ENCODE measurements at places on chromosomes 3 and 15.

- DNase-seq = peak; percentile 48
Measured at GRCh38 chr15:39165020-39165706, 415.7 kb upstream of the THBS1 start.

DNA sequence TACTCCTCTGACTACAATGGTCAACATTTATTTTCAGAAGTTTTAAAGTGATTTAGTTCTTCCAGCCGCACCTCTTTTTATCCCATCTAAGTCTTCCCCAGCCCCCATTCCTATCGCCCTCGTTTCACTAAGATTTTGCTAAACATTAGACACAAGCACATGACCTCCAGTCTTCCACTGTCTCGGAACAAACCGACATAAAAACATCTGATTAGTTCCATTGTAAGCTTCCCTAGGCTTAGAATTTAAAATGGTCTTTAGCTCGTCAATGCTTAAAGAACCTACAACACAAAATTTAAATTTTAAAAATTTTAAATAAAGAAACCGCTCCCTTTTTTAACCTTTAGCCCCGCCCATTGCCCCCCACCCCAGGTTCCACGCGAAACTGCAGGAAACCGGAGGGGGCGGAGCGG, 284 bp upstream of the TSC22D2 start:
- peak; percentile 82 for DNase-seq

DNA sequence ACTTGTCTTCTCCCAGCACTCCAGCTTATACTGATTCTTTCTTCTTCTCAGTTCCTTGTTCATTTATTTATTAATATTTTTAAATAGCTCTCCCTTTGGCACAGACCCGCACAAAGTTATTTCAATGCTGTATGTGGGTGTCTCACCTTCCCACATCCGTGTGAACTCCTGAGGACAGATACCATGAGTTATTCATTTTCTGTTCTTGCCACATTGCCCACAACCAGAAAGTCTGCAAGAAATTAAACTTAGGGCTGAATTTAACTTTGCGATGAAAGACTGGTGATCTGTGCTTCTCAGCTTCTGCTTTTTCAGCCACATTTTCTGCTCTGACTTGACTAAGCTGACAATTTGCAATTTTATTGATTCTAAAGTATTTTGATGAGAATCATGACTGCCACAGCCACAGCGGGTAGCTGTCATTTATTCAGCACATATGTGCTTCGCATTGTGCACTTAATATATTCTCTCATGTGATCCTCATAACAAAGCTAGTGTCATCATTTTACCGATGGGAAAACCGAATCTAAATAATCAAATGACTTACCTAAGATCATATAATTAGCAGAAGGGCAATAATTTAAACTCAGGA, 569.8 kb downstream of the EDEM1 start:
- DNase-seq = no peak

DNA sequence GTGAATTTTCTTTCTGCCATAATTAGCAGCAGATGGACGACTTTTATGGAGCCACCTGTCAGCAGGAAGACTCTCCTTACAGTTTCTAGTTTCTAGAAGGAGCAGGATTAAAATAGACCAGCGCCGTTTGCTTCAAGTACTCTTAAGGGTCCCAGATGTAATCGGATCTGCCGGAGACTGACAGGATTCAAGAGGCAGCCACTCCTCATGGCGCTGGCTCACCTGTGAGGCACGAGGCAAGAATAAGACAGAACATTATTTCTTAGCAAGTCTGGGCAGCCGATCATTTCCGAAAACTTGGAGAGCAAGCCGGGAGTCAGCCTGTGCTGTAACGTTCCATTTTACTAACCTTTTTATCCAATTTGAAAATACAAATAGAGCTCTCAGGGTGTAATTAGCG, 410.4 kb upstream of the RORA start:
- DNase-seq = no peak

DNA sequence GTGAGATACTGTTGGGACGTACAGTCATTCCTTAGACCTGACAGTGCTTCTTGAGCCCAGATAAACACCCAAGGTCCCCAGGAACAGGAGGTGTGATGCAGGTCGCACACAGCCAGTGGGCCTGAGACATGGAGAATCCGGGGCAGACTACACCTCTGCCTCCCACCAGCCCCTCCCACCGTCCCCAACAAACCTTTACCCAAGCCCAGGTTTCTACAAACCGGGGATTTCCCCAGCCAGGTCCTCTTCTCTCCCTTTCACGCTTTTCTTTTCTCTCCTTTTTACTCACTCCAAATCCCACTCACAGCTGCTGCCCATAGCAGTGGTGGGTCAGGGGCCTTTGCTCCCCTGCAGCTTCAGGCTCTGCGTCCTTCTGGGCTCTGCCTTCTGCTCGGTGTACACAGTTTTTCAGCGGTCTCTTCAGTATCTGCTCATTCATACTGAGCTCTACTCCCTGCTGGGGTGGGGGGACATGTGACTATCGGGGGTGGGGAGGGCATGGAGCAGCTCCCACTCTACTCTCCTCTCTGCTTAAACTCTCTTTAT, 4.8 kb upstream of the PCSK6 start:
- no peak for DNase-seq

- no peak for DNase-seq
Measured at GRCh38 chr3:181683563-181683962, 28.2 kb upstream of the SOX2 start.

DNA sequence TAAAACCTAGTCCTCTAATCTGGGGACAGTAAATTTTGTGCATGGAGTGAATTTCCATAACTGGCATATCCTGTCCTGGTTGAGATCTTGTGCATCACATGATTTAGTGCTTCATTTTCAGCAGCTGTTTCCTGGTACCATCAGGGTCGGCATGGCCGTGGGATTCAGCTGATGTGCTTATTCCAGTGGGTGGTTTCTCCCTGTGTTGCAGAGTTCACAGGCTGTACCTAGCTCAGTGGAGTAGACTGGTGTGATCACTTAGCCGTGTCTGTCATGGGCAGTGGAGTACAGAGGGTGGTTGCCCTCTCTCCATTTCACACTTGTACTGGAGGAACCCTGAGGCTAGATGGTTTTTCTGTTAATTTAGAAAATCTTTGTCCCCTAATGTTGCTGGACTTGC, 228.5 kb downstream of the PTPRG start:
- no peak for DNase-seq

- DNase-seq = no peak
Measured at GRCh38 chr3:155991212-155991611, 120.8 kb downstream of the GMPS start.

DNA sequence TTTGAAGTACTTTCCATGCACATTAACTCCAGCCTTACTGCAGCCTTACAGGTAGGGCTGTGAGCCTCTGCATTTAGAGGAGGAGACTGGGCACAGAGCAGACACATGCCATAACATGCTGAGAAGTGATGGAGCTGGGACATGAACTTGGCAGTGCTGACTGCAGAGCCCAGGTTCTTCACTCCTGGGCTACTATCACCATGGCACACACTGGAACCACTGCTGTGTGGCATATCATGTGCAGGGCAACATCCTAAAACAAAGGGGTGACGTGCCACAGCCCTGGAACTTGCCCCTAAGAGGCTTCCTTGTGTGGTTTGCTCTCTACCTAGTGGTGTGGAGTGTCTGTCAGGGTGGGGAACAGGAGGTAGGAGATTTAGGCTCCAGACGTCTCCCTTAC, 25.4 kb downstream of the EHD4 start:
- DNase-seq = no peak

DNA sequence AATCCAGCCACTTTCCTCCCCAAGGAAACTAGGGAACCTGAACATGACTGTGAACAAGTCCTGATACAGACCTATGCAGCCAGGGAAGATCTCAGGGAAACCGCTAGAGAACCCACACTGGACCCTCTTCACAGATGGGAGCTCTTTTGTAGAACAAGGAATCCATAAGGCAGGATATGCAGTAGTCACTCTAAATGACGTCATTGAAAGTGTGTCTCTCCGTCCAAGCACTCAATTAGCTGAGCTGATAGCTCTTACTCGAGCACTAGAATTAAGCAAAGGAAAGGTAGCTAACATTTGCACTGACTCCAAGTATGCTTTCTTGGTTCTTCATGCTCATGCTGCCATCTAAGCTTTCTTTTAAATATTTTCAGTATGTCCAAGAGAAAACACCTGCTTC, 10.0 kb upstream of the SMCO1 start:
- no peak for DNase-seq

- DNase-seq = peak; percentile 79
Measured at GRCh38 chr3:172391592-172392302, 56.5 kb downstream of the GHSR start.

- DNase-seq = no peak
Measured at GRCh38 chr3:173467501-173467900, 70.0 kb downstream of the NLGN1 start.

GRCh38 chr15:50735156-50735555, 30.4 kb downstream of the SPPL2A start:
- no peak for DNase-seq

GRCh38 chr15:87487484-87487883, 769.1 kb downstream of the NTRK3 start:
- DNase-seq = no peak

DNA sequence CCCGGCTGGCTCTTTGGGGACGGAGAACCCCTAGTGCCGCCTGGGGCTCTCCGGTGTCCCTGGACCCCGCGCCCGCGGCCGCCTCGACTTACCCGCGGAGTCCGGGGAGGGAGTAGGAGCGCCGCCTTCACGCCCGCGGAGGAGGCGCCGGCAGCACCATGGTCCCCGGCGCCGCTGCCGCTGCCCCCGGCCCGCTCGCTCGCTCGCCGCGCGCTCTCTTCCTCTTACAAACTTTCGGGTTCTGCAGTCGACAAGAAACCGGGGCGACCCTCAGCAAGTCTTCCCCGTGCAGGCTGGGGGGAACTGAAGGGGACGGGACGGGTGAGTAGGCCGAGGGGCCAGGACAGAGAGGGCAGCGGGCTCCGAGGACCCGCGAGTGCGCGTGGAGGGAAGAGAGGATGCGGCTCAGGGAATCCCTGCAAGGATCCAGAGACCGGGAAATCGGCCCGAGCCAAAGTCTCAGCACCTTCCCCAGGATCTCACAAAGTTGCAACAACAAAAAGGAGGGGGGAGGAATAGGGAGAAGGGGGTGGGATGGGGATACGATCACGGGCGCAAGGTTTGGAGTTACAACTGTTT, 2.0 kb downstream of the FOXP1 start:
- DNase-seq = peak; percentile 38

DNA sequence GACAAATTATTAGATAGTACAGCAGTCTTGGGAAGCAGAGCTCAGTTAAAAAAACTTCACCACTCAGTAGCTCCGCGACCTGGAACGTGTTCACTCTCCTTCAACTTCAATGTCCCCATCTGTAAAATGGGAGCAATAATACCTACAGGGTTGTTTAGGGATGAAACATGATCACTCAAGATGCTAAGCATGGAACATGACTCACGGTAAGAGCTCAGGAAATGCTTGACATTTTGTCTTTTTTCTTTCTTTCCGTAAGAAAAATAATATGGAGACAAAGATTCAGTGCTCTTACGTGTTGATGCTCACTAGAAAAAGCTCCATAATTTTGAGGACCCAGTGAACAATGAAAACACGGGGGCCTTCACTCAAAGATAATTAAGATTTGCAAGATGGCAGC, 606.7 kb upstream of the MDFIC2 start:
- DNase-seq = peak; percentile 62

DNA sequence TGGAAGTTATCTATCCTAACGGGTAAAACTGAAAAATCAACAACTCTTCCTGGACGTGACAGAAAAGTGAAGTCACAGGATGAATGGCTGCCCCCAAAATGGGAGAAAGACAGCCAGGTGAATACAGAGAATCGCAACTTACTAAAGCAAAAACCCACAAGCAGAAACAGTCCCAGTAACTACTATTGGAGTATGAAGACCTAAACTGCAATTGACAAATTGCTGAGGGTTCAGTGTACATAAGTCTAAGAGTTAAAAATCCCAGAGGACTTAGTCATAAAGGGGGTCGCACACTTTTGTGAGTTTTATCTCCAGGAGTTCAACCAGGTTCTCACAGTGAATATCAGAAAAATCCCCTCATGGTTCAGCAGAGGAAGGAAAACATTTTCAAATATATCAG, 56.8 kb upstream of the IMPG2 start:
- DNase-seq = no peak

DNA sequence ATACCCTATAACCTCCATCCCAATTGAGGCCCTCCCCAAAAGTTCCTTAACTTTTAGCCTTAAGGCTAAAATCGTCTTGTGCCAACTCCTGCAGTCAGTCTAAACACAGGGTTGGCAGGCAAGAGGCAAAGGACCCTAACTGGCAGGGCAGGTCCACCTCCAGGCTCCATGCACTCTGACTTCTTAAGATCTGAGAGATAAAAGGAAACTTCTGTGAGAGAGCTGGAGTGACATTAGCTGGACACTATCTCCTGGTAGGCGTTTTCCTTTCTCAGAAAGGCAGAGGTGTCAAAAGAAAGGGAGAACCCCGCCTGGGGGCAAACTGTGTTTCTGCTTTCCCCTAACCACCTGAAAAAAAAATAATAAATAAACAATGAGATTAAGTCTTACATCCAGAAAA, 3.6 kb downstream of the CHSY1 start:
- no peak for DNase-seq

DNA sequence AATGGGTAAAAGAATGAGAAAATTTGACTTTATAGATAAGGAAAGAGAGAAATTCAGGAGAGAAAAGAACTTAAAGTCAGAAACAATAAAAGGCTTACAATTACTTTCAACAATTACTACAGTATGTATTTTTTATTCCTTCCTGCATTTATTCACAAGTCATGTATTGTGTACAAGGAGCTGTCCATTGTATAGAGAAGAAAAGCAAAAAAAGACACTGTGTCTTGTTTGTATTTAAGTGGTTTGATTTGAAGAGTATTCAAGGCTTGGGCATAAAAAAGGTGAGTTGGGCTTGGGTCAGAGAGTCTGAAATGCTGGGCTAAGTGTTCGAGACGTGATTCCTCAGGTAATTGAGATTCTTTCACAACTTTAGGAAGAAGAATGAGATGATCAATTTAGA, 394.2 kb upstream of the ROBO2 start:
- DNase-seq = no peak

GRCh38 chr3:5376761-5377160, 189.3 kb downstream of the EDEM1 start:
- DNase-seq = no peak

DNA sequence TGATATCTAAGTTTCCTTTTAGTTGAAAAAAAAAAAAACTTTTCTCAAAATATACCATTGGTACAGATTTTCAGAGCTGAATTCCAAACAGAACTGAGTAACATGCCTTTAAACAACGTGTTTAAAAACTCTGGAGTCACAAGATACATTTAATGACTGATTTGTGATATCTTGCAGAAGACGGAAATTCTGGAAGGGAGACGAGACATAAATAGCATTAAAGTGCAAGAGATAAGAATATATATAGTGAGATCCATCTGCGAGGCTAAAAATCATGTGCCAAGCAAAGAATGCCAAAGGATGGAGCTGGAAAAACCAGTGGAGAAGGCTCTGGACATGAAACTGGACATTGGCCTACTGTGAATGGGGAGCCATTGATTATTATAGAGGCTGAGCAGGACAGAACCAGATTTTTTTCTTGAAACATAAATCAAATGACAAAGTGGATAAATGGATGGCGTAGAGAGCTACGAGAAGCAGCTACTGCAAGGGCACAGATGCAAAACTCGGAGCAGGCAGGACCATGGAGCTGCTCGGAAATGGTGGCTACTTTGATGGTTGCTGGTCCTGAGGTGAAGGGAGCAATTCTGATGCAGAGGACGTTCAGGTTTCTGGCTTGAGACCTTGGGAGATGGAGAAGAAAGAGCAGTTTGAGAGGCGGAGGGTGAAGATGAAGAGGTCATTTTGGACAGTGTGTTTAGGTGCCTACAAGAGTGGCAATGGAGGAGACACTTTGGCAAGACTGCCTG, 88.8 kb downstream of the CPN2 start:
- DNase-seq = no peak

Data from choroid plexus epithelial cell (primary cell).